ENCODE measurements at places on chromosomes 3 and 15. TPM values are rescaled to one million over a fixed set of nuclear protein-coding genes. Genes with fewer than 3 reads are reported as not detected.

PLIN1 gene
- 1.2 TPM for total RNA-seq

FSIP1 gene
- 6.2 TPM for total RNA-seq

SNX4 gene
- total RNA-seq = 30.2 TPM

EPHA6 gene
- not detected for total RNA-seq

RTP1 gene
- not detected for total RNA-seq

HIGD1A gene
- 128 TPM for total RNA-seq

ALDH1L1 gene
- total RNA-seq = under 0.01 TPM

EFHB gene
- 4.2 TPM for total RNA-seq

TMEM40 gene
- total RNA-seq = not detected

TTLL3 gene
- total RNA-seq = 22.6 TPM

MAP6D1 gene
- 1.3 TPM for total RNA-seq

FSTL1 gene
- 2,986 TPM for total RNA-seq

CLRN1 gene
- not detected for total RNA-seq

DNAJC17 gene
- 23.9 TPM for total RNA-seq

ARPC4 gene
- total RNA-seq = 189 TPM

MINAR1 gene
- total RNA-seq = 1.2 TPM

ATP13A5 gene
- total RNA-seq = not detected

MCTP2 gene
- 27.0 TPM for total RNA-seq

GOLGA8K gene
- total RNA-seq = 1.6 TPM

GUCA1C gene
- not detected for total RNA-seq

GCSAM gene
- total RNA-seq = not detected

GPR87 gene
- total RNA-seq = not detected

LRRC2 gene
- total RNA-seq = 10.5 TPM

TSC22D2 gene
- 18.2 TPM for total RNA-seq

PLA2G4D gene
- total RNA-seq = not detected

OR5K2 gene
- total RNA-seq = not detected

SIDT1 gene
- not detected for total RNA-seq

CHRM5 gene
- not detected for total RNA-seq

CFAP91 gene
- total RNA-seq = 1.4 TPM

C3orf22 gene
- total RNA-seq = not detected

ZNF80 gene
- total RNA-seq = not detected

TMC3 gene
- total RNA-seq = not detected

DOCK3 gene
- 0.32 TPM for total RNA-seq

TRAT1 gene
- total RNA-seq = not detected

SLC24A5 gene
- not detected for total RNA-seq

TRMT10C gene
- total RNA-seq = 29.9 TPM

NR2E3 gene
- total RNA-seq = not detected

CCDC54 gene
- not detected for total RNA-seq

GOLGA6L10 gene
- total RNA-seq = 0.32 TPM

HYPK gene
- 10.7 TPM for total RNA-seq

GOLGA6D gene
- not detected for total RNA-seq

ZNF717 gene
- total RNA-seq = 22.0 TPM

SEMA3B gene
- 16.5 TPM for total RNA-seq

ONECUT1 gene
- total RNA-seq = not detected

SCG3 gene
- total RNA-seq = not detected

SCAANT1 gene
- not detected for total RNA-seq

HTR3E gene
- not detected for total RNA-seq

BFSP2 gene
- total RNA-seq = not detected

Measured in articular chondrocyte of knee joint (primary cell).